Cerebellum (tissue), 4 donors: ENCODE measurements at places on chromosomes 3 and 15. TPM values are rescaled to one million over a fixed set of nuclear protein-coding genes. Genes with fewer than 3 reads are reported as not detected.

Gene C3orf20
- 0.18 TPM for total RNA-seq

- DNase-seq: no peak
Observed at GRCh38 chr15:79965846-79966630, 5.0 kb downstream of the BCL2A1 start.

Gene LRRC31
- not detected for total RNA-seq

Gene CCDC13
- total RNA-seq: 1.4 TPM

DNA sequence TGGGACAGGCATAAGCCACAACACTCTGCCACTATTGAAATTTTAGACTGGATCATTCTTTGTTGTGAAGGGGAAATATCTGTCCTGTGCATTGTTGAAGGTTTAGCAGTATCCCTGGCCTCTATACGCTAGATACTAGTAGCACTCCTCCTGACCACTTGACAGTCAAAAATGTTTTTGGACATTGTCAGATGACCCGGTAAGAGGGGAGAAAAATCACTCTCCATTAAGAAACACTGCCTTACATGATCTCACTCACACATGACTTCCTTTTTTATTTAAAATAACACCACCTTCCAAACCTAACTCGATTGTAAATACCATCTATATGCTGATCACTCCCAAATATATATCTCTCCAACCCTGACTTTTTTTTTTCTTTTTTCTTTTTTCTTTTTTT lies 15.3 kb upstream of the HLTF start:
- DNase-seq: no peak

DNA sequence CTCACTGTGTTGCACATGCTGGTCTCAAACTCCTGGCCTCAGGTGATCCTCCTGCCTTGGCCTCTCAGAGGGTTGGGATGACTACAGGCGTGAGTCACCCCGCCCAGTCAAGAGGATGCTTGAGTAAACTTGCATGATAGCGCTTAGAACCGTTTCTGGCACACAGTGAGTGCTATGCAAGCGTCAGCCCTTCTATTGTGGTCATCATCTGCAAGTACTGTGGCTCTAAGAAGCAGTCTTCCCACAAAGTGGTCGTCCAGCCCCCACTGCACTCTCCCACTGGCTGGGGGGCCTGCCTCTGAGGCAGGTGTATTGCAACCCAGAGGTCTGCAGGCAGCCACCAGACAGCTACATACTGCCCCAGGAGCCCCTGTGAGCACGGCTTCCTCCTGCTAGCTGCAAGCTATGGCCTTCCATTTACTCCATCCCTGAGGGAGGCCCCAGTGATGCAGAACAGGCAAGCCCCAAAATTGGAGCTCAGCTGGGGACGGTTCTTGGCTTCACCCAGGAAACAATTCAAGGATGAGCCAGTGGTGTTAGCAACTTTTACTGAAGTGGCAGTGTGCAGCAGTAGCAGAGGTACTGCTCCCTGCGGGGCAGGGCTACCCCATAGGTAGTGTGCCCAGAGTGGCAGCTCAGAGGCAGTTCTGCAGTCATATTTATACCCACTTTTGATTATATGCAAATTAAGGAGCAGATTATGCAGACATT lies 95.4 kb downstream of the LSM3 start:
- no peak for DNase-seq

GRCh38 chr3:9783954-9784353 lies 8.3 kb downstream of the TADA3 start:
- no peak for DNase-seq

DNA sequence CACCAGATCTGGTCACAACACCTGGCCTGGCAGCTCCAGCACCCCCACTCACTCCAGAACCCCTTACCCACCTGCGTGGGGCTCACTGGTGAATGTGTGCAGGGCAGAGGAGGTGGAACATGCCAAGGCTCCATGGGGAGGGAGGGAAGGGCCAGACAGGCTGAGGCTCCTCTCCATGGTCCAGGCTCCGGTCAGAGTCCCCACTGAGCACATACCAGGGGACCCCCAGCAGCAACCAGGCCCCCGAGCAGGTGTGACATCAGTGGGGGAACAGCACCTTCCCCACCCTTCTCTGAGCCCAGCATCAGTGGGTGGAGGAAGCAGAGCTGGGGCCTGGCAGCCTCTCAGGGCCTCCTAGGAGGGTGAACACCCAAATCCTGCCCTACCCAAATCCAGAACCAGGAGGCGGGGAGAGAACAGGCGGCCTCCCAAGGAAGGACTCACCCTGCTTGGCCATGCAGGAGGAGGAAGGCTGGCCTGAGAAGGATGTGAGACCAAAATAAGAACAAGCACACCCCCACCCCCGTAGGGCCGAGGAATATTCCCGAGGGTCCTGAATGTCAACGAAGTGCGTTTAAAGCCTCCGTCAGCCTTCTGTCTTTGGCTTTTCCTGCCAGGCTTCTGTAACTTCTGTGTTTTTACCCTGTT lies 1.1 kb upstream of the GP9 start:
- no peak for DNase-seq

- no peak for DNase-seq
Observed at GRCh38 chr3:194990454-194991337, 280.3 kb downstream of the XXYLT1 start.

Gene EXD1
- total RNA-seq: 0.09 TPM

Gene KLHL40
- total RNA-seq: 0.09 TPM

GRCh38 chr3:24416224-24416623 lies 78.4 kb downstream of the THRB start:
- DNase-seq: no peak

- no peak for DNase-seq
Observed at GRCh38 chr3:132626955-132627354, 29.9 kb downstream of the ACKR4 start.

Gene GOLGA6A
- total RNA-seq: 0.36 TPM
